ENCODE measurements at places on chromosomes 7 and 10.
A peak's percentile ranks its signal among the peaks of the same experiment; 100 is the strongest.

DNA sequence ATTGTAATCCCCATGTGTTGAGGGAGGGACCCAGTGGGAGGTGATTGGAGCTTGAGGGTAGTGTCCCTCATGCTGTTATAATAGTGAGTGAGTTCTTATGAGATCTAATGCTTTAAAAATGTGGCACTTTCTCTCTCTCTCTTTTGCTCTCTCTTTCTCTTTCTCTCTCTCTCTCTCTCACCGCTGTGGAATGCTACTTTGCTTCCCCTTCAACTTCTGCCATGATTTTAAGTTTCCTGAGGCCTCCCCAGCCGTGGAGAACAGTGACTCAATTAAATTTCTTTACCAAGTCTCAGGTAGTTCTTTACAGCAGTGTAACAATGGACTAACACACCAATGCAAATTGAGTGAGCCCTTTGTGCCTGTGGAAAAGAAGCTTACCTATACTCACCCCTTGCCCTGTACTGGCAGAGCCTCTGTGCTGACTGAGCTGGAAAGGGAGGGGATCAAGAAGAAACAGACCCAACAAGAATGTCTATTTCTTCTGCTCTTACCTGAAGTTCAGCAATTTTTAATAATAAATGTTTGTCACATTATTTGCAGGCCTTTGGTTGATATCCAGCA, 642.5 kb upstream of the KCND2 start:
- no peak for DNase-seq

DNA sequence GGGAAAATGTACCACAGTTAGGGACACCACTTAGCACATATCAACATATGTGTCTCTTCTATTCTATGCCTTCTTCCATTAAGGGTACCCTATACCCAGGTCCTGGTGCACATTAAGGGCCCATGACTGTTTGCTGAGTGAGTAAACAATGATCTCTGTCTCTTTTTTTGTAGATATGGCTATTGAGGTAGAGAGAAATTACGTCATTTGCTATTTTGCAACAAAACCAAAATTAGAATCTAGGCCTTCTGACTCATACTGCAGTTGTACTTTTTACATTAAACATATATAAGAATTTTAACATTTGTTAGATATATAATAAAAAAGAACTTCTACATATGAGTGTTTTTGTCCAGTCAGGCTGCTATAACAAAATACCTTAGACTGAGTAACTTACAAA, 683.2 kb upstream of the LRRN3 start:
- no peak for DNase-seq

DNA sequence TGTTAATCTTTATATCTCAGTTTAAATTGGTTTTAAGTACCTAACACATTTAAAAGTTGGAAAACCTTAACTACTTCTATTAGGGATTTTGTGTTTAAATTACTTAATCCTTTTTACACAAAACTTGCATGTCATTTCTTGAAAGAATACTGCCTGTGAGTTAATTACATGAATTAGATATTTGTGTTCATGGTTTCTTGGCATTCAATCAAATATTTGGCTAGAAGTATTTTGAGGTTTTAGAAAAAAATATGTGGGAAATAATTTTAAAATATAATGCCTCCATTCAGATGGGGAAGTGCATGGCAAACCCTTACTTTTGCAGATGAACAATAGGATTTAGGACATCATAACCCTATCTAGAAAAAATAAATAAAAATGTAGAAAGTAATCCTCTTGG, 186.5 kb upstream of the SEMA3E start:
- no peak for DNase-seq

DNA sequence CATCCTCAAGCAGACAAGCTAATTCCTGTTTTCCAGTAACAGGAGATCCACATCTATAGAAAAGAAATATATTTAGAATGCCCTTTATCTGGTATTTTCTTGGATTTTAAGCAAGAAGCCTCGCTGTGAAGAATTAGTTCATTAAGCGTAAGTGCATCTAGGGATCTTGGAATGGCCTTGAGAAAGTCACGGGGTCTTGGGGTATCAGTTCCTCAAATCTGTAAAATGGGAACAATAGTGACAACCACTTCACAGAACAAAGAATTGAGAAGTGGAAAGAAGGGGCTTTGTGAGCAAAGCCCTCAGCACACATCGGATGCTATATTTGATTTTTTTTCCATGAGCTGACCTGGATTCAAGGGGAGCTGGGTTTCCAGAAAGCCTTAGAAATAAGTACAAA, 32.3 kb upstream of the WDFY4 start:
- DNase-seq: no peak

- no peak for DNase-seq
Observed at GRCh38 chr10:90718182-90718581, 139.7 kb downstream of the HTR7 start.

GRCh38 chr10:3786295-3787015, 1.4 kb upstream of the KLF6 start:
- DNase-seq: no peak

DNA sequence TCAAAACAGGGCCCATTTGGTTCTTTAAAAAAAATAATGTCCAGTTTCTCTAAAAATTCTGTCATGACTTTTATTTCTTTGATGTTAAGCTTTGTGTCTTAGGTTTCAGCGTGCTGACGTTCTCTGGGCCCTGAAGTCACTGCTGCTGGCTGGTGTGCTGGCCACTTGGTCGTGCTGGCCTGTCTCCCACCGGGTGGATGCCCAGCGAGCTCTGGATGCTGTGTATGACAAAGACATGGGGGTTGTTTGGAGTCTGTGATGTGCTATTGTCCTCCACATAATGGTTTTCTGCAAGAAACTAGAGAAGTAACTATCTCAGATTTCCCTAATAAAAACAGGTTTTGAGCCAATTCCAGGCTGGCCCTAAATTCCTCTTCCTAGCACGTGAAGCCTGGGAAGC, 9.5 kb upstream of the IDI2 start:
- no peak for DNase-seq

GRCh38 chr7:97024209-97025129, at the start of gene DLX5:
Gene DLX5 (minus strand): TSS chr7:97024831. CDS start chr7:97024623, 208 bp downstream.
- DNase-seq: no peak

- DNase-seq: no peak
Observed at GRCh38 chr7:28102797-28103196, 77.8 kb downstream of the JAZF1 start.

DNA sequence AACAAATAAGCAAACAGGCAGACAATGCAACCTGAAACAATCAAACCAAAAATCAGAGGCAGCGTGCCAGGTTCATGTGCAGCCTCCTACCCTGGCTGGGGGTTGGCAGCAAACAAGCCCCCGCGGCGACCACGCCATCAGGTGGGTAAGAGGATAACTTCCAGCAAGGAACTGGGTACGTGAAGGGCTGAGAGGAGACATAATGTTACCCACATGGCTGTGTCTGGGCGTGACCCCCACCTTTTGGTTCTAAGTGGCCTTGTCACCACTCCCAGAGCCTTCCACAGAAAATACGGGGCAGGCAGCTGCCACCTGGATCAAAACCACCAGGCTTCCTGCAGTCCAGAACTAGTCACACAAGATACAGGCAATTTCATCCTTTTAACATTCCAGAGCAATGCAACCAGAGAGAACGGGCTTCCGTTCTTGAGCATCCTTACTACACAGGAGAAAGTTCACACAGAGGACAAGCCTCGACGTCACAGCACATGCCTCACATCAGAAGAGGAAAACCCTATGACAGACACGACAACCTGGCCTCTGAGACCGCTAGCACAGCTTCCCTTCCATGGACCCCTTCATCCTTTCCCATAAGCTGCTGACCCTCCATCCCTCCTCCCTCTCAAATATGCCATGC, 171.0 kb downstream of the GRID1 start:
- DNase-seq: no peak

DNA sequence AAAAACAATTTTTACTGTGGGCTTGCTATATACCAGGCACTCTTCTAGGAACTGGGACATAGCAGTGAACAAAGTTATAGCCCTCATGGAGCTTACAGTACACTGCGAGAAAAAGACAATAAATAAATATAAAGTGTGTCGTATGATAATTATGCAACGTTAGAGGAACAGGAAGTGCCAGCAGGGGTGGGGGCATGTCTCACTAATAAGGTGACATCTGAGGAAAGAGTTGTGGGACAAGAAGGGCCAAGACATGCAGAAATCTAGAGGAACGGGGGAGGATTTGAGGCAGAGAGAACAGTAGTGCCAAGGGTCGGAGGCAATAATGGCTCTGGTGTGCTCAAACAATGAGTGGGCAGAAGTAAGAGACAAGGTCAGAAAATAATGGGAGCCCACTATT, 52.8 kb downstream of the LMBR1 start:
- DNase-seq: no peak

- no peak for DNase-seq
Observed at GRCh38 chr7:30145426-30145970, 10.7 kb downstream of the MTURN start.

DNA sequence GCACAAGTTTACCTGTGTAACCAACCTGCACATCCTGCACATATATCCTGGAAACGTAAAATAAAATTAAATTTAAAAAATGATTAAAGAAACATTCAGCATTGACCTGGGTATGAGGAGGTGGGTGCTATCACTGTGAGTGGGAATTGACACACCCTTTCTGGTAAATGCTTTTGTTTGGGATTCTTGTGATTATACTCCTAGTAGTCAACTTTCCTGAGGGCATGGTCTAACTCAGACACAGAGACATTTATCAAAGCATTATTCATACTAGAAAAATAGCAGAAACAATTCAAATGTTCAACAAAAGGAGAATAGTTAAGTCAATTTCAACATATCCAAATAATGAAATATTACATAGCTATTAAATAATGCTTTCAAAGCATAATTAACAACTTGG, 44.2 kb downstream of the CNNM2 start:
- no peak for DNase-seq

- DNase-seq: no peak
Observed at GRCh38 chr10:71397296-71398212, 834 bp downstream of the CDH23 start.

DNA sequence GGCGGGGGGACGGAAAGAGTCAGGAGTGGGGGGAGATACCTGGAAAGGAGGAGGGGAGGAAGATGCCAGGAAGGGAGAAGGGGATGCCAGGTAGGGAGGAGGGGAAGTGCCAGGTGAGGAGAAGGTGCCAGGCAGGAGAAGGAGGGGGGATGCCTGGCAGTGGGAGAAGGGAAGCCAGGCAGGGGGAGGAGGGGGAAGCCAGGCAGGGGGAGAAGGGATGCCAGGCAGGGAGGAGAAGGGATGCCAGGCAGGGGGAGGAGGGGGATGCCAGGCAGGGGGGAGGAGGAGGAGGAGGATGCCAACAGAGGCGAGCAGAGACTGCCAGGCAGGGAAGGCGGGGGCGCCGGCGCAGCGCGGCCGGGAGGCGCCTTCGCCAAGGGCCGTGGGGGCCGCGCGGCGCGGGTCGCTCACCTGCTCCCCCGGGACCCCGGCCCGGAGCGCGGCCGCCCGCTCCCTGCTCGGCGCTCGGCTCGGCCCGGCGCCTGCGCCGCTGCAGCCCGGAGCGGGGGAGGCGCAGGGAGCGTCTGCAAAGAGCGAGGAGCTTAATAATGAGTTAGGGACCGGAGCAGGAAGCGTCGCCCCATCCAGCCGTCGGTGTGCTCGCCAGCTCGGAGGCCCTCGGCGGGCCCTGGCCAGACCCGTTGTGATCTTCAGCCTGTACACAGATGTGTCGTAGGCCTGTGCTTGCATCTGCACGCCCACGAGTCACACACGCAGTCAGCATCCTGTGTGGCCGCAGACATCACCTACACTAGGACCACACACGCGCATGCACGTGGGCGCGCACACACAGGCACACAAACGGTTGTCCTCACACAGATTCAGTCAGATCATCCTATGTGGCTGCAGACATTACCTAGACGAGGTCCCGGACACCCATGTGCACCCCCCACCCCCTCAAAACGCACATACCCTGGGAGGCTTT, 28.4 kb upstream of the SMARCD3 start:
- peak; percentile 46 for DNase-seq

- DNase-seq: peak; percentile 48
Observed at GRCh38 chr10:100370714-100371481, 23.9 kb downstream of the SCD start.

DNA sequence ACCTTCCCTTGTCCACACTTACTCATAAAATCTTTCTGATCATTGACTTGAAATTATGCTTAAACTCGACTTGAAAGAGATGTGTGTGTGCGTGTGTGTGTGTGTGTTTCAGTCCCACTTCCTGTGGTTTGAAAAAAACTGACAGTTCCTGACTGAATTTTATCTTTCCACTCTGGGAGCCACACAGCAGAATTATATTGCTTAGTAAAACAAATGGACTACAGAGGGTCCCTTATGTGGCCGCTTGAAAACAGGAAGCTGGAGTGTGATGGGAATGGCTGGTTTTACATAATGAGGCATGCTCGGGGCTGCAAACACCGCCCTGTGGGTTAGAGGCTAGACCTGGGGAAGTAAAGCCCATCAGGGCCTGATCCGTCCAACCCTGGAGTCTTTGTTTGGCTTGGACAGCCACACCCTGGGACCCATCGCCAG, 54.8 kb downstream of the LYZL1 start:
- DNase-seq: no peak

DNA sequence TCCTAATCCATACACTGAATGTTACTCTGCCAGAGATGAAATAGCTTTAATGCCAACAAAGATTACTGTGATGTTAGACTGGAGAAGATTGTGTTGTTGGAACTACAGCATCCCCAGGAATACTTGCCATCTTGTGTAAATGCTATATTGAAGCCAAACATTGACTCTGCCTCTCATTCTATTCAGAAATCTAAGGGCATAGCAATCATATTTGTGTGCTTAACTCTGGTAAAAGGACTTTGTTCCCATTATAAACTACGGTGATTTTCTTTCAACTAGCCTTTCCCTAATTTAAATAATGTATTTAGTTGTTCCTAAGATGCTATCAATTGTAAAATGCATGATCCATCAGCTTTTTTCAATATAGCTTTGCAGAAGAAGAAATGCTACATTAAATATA, 498.4 kb upstream of the LRRN3 start:
- no peak for DNase-seq

GRCh38 chr10:47198221-47198620, 101.8 kb upstream of the GDF10 start:
- DNase-seq: no peak

GRCh38 chr10:20455774-20456173, 441.3 kb downstream of the NEBL start:
- no peak for DNase-seq
